Fibroblast of lung (primary cell): ENCODE measurements at places on chromosomes 12 and 14. TPM values are rescaled to one million over a fixed set of nuclear protein-coding genes. Genes with fewer than 3 reads are reported as not detected.

DNA sequence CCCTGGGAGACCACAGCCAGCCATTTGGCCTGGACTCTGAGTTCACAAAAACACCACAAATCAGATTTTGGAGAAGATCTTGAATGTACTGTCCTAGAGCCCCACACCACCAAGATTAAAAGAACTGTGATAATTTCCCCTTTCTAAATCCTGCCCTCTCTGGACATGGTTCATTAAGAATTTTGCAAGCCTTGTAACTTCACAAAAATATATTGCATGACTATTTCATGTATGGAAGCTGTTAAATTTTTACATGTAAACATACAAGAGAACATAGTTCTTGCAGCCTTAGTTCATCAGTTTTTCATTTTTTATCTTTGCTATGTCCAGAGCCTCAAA is 97.0 kb downstream of the SCARB1 start:
- DNase-seq = no peak

GRCh38 chr12:26823390-26823789 is 9.6 kb downstream of the ITPR2 start:
- peak; percentile 32 for DNase-seq

Gene NUP37
- polyA plus RNA-seq = 61.9 and 81.0 TPM in 2 replicates

- DNase-seq = no peak
These were observed 38.5 kb downstream of the LTBP2 start for GRCh38 chr14:74573421-74574089.

DNA sequence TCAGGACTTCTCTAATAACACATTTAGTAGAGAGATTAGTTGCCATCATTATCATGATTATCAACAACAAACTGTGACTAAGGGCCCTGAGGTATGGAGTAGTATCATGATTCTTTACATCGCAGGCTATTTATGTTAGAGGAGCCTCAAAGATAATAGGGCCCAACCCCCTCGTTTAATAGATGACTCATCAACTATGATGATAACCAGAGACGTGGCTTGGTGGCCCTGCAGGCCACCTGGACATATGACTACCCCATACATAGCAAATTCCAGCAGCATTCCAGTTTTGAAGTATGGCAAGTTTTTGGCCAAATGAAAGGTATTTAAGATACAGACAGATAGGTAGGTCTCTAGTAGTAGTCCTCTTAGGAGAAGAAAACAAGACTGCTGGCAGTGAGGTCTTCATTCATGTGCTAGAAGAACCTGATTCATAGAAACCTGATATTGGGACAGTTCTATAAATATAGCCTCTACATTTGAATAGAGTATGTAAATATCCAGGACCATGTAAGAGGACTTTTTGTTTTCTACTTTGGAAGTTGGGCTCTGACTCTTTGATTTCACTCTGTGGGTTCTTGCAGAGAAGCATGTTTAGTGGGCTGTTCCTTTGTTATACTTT is 5.6 kb downstream of the RIC8B start:
- peak; percentile 34 for DNase-seq

GRCh38 chr12:25482625-25483024 is 70.5 kb downstream of the LMNTD1 start:
- no peak for DNase-seq

- peak; percentile 64 for DNase-seq
These were observed 140.5 kb downstream of the PRKCH start for GRCh38 chr14:61461808-61462275.

GRCh38 chr12:19542606-19543005 is 103.3 kb downstream of the AEBP2 start:
- no peak for DNase-seq

DNA sequence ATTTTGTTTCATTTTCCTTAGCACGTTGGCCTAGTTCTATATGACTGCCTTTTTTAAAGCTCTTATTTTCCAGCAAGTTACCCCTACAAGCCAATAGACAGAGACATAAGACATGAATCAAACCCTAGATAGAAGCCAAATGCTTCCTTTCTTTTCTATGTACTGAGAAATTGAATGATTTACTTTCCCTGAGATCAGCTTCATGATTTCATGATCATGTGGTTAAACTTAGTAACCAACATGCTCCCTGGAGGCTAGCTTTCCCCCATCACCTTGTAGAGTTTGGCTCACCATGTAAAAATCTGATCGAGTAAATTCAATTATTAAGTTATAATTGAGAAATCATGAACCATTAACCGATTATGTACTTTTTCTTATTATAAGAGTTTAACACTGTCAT is 148.1 kb upstream of the LRIG3 start:
- DNase-seq = no peak

GRCh38 chr14:42470427-42470719 is 863.7 kb downstream of the LRFN5 start:
- no peak for DNase-seq

Gene ASCL1
- polyA plus RNA-seq = not detected in 2 replicates
